ENCODE measurements at places on chromosomes 13 and 19. TPM values are rescaled to one million over a fixed set of nuclear protein-coding genes. Genes with fewer than 3 reads are reported as not detected.

IRGQ gene
- 16.6 TPM for total RNA-seq

- peaks cover 66% of the 10 kb centered on the region for H3K27me3 ChIP-seq
- no peak overlapping the region for H3K27ac ChIP-seq
- peak overlapping the region; percentile 56 for H3K4me3 ChIP-seq
- DNase-seq, result peak; percentile 2
- H3K4me1 ChIP-seq, result peaks cover 4% of the 10 kb centered on the region
Observed at GRCh38 chr13:25372284-25373081, 709 bp downstream of the ATP8A2 start.

DNA sequence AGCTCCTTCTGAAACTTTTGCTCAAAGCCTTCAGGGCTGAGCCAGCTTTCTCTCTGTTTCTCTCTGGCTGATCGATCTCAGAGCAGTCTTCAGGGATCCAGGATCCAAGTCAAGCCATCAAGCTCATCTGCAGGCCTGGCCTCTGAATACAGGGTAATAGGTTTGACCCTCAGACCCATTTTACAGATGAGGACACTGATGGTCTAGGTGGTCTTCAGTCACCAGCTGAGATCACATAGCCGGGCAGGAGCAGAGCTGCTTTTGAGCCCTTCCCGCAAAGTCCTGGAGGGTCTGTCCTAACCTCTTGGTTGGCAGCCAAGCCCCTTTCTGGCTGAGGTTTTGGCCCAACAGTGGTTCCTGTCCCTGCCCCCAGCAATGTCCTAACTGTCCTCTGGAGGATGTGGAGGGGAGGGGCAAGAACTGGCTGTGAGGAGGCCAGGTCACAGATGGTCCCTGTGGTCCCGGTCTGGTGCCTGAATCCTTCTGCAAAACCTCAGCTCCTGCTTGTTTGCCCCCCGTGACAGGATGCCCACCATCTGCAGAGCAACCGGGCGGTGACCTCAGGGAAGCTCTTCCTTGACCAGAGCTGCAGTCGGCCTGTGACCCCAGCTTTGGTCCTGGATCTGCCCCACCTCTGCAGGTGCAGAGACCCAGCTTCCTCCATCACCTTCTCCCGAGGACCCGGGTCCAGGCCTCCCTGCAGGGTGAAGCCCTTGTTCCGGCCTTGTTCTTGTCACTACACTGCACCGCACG lies 5.8 kb upstream of the PEAK3 start:
- H3K36me3 ChIP-seq, result peaks cover 4% of the 10 kb centered on the region
- DNase-seq, result no peak
- H3K4me3 ChIP-seq, result no peak overlapping the region
- H3K27me3 ChIP-seq, result peaks cover 19% of the 10 kb centered on the region
- peak overlapping the region; percentile 2 for H3K27ac ChIP-seq
- peaks cover 20% of the 10 kb centered on the region for H3K4me1 ChIP-seq

GRCh38 chr19:4414144-4414799 lies 11.8 kb downstream of the CHAF1A start:
- no peak for DNase-seq
- no peak overlapping the region for H3K27ac ChIP-seq
- peaks cover 13% of the 10 kb centered on the region for H3K4me1 ChIP-seq
- no peaks in the 10 kb centered on the region for H3K27me3 ChIP-seq
- H3K36me3 ChIP-seq, result peaks cover 4% of the 10 kb centered on the region
- no peak overlapping the region for H3K4me3 ChIP-seq

GRCh38 chr13:35210261-35210660 lies 266.2 kb downstream of the MAB21L1 start:
- no peak overlapping the region for H3K27ac ChIP-seq
- no peak overlapping the region for H3K4me3 ChIP-seq
- no peaks in the 10 kb centered on the region for H3K36me3 ChIP-seq

DNA sequence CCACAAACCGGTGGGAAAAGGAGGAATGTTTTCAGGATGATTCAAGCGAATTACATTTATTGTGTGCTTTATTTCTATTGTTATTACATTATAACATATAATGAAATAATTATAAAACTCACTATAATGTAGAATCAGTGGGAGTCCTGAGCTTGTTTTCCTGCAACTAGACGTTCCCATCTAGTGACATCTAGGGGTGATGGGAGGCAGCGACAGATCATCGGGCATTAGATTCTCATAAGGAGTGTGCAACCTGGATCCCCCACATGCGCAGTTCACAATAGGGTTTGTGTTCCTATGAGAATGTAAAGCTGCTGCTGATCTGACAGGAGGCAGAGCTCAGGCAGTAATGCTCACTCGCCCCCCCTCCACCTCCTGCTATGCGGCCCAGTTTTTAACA lies 54.5 kb downstream of the SPTBN4 start:
- peaks cover 5% of the 10 kb centered on the region for H3K4me1 ChIP-seq
- peaks cover 29% of the 10 kb centered on the region for H3K27me3 ChIP-seq
- no peak overlapping the region for H3K27ac ChIP-seq
- DNase-seq, result no peak

DNA sequence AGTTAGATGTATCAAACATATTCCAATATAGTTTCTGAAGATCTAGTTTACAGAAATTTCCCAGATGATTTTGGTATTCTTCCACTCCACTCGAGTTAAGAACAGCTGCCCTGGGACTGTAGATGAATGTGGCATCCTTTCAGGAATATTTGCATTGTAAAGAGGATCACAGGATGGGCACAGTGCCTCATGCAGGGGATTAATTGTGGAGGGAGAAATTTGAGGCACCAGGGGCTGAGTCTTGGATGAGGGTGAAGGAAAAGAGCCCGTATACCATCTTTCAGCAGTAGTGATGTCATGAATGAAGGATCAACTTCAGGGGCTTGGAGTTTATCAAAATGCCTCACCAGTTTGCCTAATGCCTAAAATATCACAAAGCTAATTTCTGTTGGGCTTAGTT lies 4.0 kb upstream of the PDS5B start:
- no peaks in the 10 kb centered on the region for H3K27me3 ChIP-seq
- H3K36me3 ChIP-seq, result peaks cover 2% of the 10 kb centered on the region
- no peak for DNase-seq
- no peak overlapping the region for H3K27ac ChIP-seq
- H3K4me1 ChIP-seq, result peaks cover 12% of the 10 kb centered on the region

NLRP9 gene
- not detected for total RNA-seq

ZNF429 gene
- total RNA-seq, result 16.6 TPM

KASH5 gene
- 1.6 TPM for total RNA-seq

DNA sequence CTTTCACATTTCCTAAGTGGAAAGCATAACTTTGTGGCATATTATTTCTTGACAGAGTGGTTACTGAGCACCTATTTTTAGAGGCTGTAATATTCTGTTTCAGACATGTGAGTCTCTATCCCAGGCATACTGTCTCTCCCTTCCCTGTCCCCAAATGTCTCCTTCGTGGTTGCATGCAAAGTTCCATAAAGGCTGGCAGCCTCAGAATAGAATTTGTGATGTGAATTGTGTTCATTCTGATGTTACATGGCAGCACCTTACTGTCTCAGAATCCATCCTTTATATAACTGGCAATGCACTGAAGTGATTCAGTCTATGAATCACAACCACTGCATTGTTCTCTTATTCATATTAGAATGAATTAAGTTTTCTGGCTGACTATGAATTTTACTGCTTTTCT lies 89.0 kb upstream of the SLC7A1 start:
- DNase-seq, result no peak
- H3K27ac ChIP-seq, result no peak overlapping the region
- H3K4me3 ChIP-seq, result no peak overlapping the region

- H3K4me3 ChIP-seq, result peak overlapping the region; percentile 92
- H3K27ac ChIP-seq, result no peak overlapping the region
- peaks cover 66% of the 10 kb centered on the region for H3K27me3 ChIP-seq
- peaks cover 31% of the 10 kb centered on the region for H3K4me1 ChIP-seq
- peak; percentile 14 for DNase-seq
Observed at GRCh38 chr13:102399791-102400674, 1.8 kb downstream of the FGF14 start.

- H3K4me1 ChIP-seq, result no peaks in the 10 kb centered on the region
- no peaks in the 10 kb centered on the region for H3K36me3 ChIP-seq
- H3K27ac ChIP-seq, result no peak overlapping the region
- no peak for DNase-seq
- no peak overlapping the region for H3K4me3 ChIP-seq
Observed at GRCh38 chr19:13538601-13539253, 32.4 kb upstream of the CACNA1A start.

- no peaks in the 10 kb centered on the region for H3K27me3 ChIP-seq
- DNase-seq, result peak; percentile 4
- H3K4me1 ChIP-seq, result peaks cover 8% of the 10 kb centered on the region
- H3K4me3 ChIP-seq, result peak overlapping the region; percentile 5
Observed at GRCh38 chr13:76397413-76397812, 488.8 kb downstream of the KCTD12 start.

GRCh38 chr19:42323473-42323851 lies 2.0 kb upstream of the MEGF8 start:
- no peak for DNase-seq
- H3K36me3 ChIP-seq, result peaks cover 6% of the 10 kb centered on the region
- peak overlapping the region; percentile 46 for H3K4me3 ChIP-seq
- H3K27me3 ChIP-seq, result peaks cover 16% of the 10 kb centered on the region
- H3K4me1 ChIP-seq, result peaks cover 30% of the 10 kb centered on the region

ZNF253 gene
- 30.8 TPM for total RNA-seq

KLK10 gene
- not detected for total RNA-seq

DNA sequence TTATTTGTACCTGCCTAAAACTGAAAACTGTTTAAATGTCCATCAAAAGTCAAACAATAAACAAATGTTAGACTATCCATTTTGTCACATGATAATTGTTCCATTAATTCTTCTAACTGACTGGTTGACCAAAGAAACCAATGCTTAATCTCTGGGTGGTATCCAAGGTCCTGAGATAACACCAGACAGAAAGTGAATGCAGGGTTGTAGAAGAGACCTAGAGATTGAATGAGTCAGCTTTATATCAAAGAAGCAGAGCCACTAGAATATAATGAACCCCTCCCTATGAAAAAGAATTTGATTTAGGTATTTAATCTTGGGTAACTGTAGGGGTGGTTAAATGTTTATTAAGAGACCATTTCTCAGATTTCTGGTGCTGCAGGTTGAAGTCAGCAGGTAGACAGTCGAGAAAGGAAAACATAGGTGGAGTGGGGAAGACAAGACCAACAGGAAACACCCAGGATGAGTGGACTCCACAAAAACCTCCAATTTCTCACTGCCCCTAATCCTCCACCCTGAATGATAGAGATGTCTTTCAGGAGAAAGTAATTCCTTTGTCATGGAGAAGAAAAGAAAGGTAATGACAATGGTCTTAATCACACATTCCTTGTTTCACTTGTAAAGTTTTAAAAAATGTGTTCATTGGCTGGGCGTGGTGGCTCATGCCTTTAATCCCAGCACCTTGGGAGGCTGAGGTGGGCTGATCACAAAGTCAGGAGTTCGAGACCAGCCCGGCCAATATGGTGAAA lies 536.4 kb downstream of the IRS2 start:
- no peaks in the 10 kb centered on the region for H3K27me3 ChIP-seq
- H3K4me3 ChIP-seq, result no peak overlapping the region
- no peaks in the 10 kb centered on the region for H3K4me1 ChIP-seq
- DNase-seq, result no peak
- H3K36me3 ChIP-seq, result peaks cover 2% of the 10 kb centered on the region
- no peak overlapping the region for H3K27ac ChIP-seq

- peaks cover 22% of the 10 kb centered on the region for H3K4me1 ChIP-seq
- H3K36me3 ChIP-seq, result no peaks in the 10 kb centered on the region
- H3K27me3 ChIP-seq, result no peaks in the 10 kb centered on the region
Observed at GRCh38 chr19:40745402-40745780, 4.9 kb downstream of the ACTMAP start.

- peak overlapping the region; percentile 94 for H3K4me3 ChIP-seq
- peaks cover 1% of the 10 kb centered on the region for H3K36me3 ChIP-seq
- H3K27ac ChIP-seq, result peak overlapping the region; percentile 87
- DNase-seq, result peak; percentile 35
Observed at GRCh38 chr19:12800923-12801465, 606 bp downstream of the PRDX2 start.

SGCG gene
- not detected for total RNA-seq

VPS36 gene
- 38.8 TPM for total RNA-seq

ZNF536 gene
- total RNA-seq, result 0.56 TPM

GRCh38 chr13:23159205-23159759 lies 21.5 kb upstream of the SGCG start:
- peaks cover 9% of the 10 kb centered on the region for H3K4me1 ChIP-seq
- no peak overlapping the region for H3K27ac ChIP-seq
- H3K27me3 ChIP-seq, result peaks cover 34% of the 10 kb centered on the region
- peak overlapping the region; percentile 63 for H3K4me3 ChIP-seq
- DNase-seq, result peak; percentile 26

GRCh38 chr19:48403606-48404005 lies 10.1 kb downstream of the GRIN2D start:
- no peaks in the 10 kb centered on the region for H3K36me3 ChIP-seq
- no peak overlapping the region for H3K27ac ChIP-seq
- DNase-seq, result peak; percentile 41
- H3K27me3 ChIP-seq, result peaks cover 9% of the 10 kb centered on the region
- H3K4me1 ChIP-seq, result peaks cover 23% of the 10 kb centered on the region
- no peak overlapping the region for H3K4me3 ChIP-seq

DNA sequence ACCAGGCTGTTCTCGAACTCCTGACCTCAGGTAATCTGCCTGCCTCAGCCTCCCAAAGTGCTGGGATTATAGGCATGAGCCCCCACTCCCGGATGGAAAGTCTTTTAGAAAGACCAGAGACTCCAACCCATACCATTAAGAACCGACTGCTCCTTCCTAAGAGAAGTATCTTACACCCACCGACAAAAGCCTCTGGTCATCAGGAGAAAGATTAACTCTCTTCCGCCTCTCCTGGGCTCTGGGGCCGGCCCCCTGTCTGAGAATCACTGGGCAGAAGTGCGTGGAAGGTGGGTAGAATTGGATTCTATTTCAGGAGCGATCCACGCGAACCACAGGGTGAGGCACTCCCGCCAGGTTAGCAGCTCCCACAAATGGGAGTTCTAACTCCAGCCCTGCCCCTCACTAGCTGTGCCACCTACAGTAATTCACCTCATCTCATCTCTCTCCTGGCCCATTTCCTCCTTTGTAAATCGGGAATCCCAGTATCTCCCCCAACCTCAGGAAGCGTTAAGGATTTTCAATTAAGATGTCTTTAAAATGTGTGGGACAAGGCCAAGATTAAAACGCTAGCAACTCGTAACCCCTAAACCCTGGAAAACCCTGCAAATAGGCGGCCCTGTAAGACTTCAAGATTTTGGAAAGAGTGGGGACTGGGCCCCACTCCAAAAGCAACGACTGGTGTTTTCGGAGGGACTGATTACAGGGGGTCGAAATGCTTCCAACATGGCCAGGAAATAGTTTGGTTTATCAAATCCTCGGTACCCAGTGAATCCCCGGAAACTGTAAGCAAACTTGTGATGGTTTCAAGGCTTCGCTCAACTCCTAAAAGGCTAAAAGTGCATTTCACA lies 1.3 kb downstream of the HNRNPL start:
- peaks cover 30% of the 10 kb centered on the region for H3K36me3 ChIP-seq
- H3K27me3 ChIP-seq, result no peaks in the 10 kb centered on the region
- H3K4me1 ChIP-seq, result peaks cover 70% of the 10 kb centered on the region
- H3K4me3 ChIP-seq, result peak overlapping the region; percentile 97

PEX11G gene
- 1.1 TPM for total RNA-seq

- no peak overlapping the region for H3K27ac ChIP-seq
- H3K4me3 ChIP-seq, result no peak overlapping the region
- DNase-seq, result no peak
- no peaks in the 10 kb centered on the region for H3K36me3 ChIP-seq
- no peaks in the 10 kb centered on the region for H3K4me1 ChIP-seq
Observed at GRCh38 chr19:402786-403185, 6.2 kb downstream of the C2CD4C start.

ZNF726 gene
- 25.3 TPM for total RNA-seq

CEACAM3 gene
- not detected for total RNA-seq
